ENCODE measurements at places on chromosomes 12 and 14. TPM values are rescaled to one million over a fixed set of nuclear protein-coding genes. Genes with fewer than 3 reads are reported as not detected.

The CCDC88C gene
- total RNA-seq, result 0.36 TPM

- no peak for DNase-seq
Observed at GRCh38 chr12:104566244-104566993, 109.7 kb downstream of the CHST11 start.

The NOS1 gene
- total RNA-seq, result not detected

The CERS5 gene
- total RNA-seq, result 33.7 TPM

DNA sequence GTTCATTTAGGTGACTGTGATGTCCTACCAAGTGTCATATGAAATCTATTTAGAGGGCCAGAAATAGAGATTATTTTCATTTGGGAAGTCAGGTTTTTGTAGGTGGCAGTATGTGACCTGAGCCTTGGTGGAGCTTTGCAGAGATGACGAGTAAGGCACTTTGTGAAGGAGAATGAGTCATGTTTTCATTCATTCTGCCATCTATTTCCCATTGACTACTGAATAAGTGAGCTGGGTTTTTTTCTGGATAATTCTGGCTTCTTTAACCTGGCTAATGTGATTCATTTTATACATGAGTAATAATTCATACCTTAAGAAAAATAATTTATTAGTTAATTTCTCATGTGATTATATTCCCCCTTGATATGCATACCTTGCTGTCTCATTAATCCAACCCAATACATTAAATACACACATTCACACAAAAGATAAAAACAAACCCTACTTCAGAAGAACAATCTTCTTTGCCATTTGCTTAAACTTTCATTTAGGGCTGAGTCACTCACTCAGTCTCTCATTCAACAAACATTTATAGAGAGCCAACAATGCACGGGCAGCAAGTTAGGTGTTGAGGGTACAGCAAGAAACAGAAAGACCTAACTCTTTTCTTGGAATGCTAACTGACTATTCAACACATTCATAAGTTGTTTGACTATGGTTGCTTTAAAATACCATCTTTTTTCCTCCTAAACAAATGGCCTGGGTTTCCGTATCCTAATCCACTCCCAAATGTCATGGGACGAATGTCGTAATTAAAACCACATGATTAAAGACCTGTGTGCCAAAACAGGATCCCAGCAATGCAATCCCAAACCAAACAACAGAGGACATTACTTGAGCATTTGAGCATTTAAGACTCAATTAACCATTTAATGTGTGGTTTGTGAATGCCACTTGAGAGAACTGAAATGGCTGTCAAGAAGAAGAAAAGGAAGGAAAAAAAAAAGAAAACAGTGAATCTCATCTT lies 78.0 kb downstream of the KITLG start:
- no peak for DNase-seq

The C14orf119 gene
- 43.1 TPM for total RNA-seq

The GRIN2B gene
- not detected for total RNA-seq

The SRRM4 gene
- total RNA-seq, result not detected

- DNase-seq, result no peak
Observed at GRCh38 chr14:64766430-64767151, 62.4 kb downstream of the PLEKHG3 start.

DNA sequence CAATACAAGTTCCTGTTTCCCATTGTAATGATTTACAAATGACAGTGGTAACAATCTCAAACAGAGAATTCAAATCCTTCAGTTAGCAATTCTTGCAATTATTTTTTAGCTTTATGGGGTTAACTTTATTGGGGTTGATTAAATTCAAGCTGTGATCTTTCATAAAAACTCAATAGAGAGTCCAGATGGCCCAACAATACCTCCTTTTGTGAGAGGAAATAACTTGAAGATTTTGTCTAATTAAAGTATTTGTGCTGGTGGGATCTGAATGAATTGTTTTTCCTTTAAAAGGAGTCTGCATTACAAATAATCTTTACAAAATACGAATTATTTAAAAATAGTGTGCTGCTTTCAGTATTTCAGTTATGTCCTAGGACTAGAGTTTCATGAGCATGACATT lies 4.4 kb upstream of the ARHGAP5 start:
- DNase-seq, result no peak

GRCh38 chr12:2902272-2902880 lies 11.7 kb downstream of the TULP3 start:
- DNase-seq, result no peak

The HELB gene
- 3.2 TPM for total RNA-seq

Measured in osteoblast (primary cell).